Iris pigment epithelial cell (primary cell): ENCODE measurements at places on chromosomes 12 and 14.

DNA sequence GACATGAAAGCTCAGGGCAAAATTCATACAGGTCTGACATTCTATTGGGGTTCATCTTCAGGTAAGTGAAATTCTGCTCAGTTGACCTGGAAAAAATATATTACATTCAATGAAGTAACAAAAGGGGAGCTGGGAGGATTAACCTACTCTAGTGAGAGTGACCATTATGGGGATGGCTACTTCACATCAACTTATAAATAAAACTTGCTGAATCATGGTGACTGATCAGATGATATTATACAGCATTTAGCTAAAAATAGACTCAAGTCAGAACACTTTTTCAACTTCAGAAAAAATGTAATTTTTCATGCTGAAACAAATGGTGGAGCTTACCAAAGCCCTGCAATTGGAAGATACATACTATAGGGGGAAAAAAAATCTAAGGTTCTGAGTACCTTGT lies 800.2 kb downstream of the FSCB start:
- peak; percentile 1 for DNase-seq

DNA sequence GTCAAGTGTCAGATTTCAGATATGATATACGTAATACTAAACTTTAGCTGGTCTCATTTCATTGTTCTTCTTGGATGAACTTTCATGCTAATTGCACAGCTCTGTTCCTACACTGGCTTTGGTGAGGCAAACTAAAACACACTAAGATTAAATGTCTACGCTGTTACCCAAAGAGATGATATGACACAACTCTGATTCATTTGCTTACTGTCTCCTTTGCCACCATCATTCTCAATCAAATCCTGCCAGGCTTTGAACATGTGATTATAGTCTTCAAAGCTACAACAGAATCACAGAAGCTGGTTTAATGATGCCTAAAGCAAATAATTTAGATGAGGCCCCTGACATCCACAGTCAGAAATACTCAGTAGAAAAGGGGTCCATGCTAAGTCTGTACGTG lies 37.7 kb downstream of the MDGA2 start:
- no peak for DNase-seq

GRCh38 chr12:87338681-87339080 lies 690.5 kb downstream of the C12orf50 start:
- no peak for DNase-seq

DNA sequence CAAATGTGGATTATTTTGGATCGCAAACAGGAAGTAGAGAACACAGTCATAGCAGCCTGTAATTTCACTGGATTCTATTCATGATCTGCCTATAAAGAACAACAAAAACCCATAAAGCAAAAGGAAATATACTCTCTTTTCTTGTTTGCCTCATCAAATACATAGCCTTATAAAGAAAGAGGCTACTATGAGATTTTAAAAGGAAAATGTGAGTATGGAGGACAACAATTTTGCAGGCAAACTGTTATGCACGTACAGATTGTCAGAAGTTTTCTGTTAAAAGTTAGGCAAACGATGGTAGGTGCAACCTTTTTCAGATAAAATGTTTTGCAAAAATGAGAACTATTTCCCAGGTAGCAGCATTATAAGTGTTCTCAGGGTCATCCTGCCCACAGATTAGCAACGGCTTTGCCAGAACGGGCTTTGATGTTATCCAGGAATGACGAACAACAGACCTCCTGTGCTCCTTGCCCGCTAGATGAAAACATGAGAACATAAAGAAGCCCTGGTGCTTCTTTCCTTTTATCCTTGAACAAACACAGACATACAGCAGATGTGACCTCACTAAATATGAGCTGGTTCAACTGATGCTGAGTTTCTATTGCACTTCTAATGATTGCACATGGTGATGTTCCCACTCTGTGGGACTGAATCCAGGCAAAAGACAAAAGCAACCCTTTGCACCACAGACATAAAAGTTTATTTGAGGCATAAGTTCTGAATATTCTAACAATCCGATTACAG lies 88.1 kb downstream of the ITPR2 start:
- DNase-seq = peak; percentile 71

DNA sequence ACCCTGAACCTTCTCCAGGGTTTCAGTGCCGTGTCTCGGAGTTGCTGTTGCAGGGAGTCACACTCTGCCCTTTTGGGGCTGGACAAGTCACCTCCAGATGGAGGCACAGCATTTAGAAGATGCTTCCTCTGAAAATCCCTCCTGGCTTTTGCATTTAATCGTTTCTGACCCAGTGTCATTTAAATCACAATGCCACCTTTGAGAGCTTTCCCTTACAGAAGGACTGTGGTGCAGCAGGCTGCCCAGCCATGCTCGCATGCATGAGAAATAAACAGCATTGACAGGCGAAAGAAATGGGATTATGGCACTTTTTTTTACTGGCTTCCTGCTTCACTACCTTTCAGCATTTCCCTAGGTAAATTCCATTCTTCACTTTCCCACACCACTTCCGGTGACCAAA lies 113.4 kb upstream of the DYRK2 start:
- DNase-seq = no peak

- DNase-seq = peak; percentile 30
Observed at GRCh38 chr12:89348894-89349699, 3.2 kb downstream of the DUSP6 start.

DNA sequence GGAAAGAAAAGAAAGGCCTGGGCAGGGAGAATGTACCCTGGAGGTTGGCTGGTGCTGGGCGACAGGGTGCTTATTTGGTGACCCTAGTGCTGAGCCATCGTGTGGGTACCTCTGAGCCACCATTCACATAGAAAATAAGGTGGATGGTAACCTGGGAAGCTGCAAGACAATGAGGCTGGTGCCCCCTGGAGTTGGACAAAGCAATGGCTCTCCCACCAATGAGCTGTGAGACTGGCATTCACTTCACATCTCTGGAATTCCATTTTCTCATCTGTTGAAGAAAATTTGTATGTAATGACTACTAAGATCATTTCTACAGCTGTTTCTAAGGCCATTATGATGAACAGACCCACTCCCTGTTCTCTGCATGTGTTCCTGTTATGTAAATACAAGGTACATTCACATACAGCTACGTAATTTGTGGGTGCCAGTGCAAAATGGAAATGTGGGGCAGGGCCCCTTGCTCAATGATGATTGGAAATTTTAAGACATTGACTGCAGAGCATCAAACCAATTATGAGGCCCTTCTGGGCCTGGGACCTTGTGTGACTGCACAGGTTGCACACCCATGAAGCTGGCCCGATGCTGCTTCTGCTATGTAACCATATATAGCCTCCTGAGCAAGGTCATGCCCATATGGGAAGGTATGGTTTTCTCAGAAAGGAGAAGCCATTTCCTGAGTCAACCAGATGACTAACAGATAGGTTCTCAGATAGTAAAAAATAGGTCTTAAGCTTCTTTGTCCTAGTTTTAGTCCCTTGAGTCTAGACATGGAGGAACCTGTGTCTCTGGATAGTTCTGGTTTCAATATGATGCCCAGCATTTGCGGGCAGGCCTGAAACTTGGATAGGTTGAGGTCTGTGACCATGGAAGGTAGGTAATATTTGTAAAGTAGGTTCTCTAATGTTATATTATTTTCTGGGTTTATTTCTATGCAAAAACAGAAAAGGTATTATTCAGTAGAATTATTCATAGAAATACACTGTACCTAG lies 63.4 kb upstream of the IGF1 start:
- DNase-seq = no peak
